Hepatocyte (in vitro differentiated cells): ENCODE measurements at places on chromosomes 3 and 15.

DNA sequence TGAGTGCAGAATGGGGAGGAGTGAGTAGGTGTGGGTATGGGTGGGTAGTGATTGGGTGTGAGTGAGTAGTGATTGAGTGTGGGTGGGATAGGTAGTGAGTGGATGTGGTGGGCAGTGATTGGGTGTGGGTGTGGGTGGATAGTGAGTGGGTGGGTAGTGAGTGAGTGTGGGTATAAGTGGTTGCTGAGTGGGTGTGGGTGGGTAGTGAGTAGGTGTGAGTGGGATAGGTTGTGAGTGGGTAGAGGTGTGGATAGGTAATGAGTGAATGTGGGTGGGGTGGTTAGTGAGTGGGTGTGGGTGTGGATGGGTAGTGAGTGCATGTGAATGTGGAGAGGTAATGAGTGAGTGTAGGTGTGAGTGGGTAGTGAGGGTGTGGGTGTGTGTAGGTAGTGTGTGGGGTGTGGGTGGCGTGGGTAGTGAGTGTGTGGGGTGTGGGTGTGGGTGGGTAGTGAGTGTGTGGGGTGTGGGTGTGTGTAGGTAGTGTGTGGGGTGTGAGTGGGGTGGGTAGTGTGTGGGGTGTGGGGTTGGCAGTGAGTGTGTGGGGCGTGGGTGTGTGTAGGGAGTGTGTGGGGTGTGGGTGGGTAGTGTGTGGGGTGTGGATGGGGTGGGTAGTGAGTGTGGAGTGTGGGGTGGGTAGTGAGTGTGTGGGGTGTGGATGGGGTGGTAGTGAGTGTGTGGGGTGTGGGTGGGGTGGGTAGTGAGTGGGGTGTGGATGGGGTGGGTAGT lies 5.3 kb downstream of the MINAR1 start:
- no peak for DNase-seq

DNA sequence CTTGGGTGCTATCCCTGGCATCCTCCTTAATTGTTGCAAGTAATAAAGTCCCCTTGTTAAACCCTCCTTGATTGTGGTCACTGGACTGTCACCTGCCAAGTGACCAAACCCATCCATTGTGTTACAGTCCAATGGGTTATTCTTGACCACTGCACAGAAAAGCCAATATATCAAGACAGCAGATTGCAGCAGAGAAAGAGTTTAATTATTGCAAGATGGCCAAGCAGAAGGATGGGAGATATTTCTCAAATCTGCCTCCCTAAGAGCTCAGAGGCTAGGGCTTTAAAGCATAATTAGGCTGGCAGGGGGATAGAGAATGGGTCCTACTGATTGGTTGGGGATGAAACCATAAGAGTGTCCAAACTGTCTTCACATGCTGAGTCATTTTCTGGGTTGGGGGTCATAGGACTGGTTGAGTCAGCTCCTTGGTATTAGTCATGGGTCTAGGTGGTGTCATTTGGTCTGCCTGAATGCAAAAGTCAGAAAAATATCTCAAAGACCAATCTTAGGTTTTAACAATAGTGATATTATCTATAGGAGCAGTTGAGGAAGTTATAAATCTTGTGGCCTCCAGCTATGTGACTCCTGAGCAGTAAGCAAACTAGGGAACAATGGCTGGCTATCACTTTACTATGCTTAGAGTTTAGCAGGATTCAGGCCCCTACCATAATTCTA lies 19.1 kb upstream of the XYLB start:
- DNase-seq = no peak

DNA sequence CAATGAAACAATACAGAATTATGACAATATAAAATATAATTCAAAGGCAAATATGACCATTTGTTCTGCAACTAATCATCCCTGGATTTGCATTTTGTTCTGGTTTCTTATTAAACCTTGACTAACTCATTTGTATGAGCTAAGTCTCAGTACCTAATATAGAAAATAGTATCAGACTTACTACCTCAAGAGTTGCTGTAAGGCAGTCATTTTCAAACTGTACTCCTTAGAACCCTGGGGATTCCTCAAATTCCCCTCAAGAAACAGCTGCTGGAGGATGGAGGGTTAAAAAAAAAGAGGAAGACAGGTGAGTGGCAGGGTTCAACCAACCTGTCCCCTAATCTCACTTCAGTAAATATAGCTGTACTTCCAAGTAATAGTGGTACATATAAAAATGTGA lies 11.1 kb downstream of the ZBTB11 start:
- no peak for DNase-seq

DNA sequence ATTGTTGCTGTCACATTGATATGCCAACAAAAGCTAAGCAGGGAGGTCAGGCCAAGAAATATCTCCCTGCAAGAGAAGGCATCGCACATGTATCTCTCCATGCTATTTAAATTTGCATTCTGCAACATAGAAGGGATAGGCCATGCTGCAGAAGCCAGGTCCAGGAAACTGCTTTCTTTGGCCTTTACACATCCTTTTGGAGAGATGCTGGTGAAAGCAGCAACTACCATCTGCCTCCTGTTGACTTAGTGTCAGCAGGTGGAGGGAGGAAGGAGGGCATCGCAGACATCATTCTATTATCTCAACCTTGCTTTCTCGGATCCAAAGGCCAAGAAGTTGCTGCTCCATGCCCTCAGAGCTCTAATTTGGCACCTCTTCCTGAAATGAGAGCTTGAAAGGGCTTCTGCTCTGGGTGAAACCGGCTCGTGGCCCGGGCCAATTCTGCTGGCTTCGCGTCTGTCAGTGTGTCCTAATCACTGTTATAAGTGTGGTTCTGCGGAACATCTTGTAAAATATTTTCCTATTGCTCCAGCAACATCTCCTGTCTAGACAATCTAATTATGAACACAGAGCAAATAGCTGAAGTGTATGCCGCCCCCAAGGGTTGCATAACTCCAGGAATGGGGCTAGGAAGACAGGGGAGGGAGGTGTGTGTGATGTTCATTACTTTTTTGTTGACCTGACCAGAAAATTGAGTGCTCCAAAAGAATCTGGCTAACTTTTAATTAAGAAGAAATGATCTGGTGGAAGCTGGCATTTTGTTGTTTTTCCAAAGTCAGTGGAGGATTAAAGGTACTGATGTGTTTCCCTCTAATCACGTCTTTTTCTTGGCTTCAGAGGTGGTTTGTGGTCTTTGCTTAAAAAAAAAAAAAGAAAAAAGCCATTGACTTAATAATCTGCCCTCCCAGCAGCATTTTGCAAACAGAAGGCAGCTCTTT lies 89.1 kb downstream of the TPRG1 start:
- DNase-seq = peak; percentile 7

DNA sequence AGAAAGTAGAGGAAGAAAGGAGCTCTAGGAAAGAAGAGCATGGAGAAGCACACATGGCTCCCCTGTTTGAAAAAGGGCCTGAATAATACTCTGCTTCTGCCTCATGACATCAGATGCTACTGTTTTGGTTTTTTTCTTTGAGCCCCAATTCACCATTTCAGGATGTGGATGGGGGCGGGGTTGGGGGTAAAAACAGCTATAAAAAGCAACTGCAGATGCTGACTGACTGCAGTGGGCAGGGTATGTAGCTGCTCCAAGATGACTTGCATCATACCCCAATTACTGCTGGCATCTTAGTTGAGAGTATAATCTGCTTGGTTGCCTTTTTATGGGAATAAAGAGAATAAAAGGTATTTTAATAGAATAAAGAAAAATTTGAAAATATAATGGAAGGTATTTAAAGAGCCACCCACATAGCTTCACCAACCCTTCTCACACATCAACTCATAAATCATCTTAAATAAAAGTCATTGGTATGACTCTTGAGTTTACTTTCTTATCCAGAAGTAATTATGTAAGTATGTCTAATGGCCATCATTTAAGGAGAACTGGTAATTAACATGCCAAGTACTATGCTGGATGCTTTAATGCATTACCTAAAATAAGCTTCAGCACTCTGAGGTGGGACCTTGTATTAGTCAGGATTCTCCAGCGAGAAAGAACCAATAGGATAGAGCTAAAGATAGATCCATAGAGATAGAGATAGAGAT lies 36.4 kb upstream of the TMEM45A start:
- DNase-seq = no peak

DNA sequence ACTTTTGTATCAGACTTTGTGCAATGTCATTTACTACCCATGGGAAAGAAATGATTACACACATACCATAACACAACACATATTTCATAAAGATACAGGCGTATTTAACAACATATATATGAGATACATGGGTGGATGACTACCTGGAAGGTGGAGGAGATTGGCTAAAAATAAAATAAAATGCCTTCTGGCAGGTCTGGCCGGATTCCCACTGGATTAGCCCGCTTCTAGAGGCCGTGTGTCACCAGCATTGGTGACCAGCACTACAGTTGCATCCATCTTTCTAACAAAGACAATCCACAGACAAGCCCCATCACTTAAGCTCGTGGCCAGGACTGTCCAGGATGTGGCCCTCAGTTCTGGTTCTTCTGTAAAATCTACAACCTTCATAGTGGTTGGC lies 21.0 kb upstream of the SEC22A start:
- no peak for DNase-seq

GRCh38 chr3:24494618-24495325 lies at the start of gene THRB:
Gene THRB (minus strand): TSS chr3:24494850.
- peak; percentile 83 for DNase-seq

DNA sequence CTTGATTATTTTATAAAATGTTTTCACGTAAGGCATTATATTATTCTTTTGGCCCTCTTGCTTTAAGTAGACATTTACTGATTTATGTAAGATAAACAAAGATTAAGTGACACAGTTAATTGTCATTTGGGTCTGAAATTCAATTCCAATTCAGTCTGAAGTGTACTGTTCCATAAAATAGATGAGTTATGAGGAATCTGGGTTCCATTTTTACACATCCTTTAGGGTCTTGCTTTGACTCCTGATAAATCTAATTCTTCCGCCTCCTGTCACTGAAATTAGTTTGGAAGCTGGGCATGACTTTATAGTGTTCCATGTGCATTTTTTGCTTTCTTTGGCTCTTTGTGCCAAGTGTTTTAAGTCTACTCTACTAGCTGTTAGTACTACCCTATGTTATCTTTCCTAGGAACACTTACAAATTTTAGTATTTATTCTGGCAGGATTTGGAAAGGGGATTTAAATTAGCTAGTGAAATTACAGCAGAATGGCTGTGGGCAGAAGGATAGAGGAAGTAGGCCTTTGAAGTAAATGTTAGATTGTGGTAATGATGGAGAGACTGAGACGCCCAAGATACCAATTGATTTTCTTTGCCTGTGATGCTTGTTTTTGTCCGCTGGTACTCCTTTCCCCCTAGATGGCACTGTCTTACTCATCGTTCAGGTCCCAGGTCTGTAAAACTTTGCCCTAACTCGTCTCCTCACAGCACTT lies 14.3 kb downstream of the ARL8B start:
- peak; percentile 15 for DNase-seq

DNA sequence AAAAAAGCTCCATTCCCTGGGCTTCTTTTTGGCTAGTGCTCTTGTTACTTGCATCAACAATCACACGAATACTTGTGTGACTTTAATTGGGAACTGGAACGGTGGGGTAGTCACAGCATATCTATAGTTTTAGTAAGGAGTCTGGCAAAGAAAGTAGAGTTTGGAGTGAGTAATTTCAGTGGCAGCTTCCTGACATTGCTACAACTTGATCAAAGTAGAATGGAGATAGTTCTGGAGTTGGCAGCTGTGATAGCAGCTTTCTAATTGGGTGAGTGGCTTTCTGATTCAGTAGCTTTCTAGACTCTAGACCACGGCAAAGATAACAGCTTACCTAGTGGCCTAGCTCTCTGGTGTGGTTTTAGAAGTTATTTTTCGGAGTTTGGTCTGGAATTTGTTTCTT lies 475.0 kb downstream of the TUSC7 start:
- no peak for DNase-seq

DNA sequence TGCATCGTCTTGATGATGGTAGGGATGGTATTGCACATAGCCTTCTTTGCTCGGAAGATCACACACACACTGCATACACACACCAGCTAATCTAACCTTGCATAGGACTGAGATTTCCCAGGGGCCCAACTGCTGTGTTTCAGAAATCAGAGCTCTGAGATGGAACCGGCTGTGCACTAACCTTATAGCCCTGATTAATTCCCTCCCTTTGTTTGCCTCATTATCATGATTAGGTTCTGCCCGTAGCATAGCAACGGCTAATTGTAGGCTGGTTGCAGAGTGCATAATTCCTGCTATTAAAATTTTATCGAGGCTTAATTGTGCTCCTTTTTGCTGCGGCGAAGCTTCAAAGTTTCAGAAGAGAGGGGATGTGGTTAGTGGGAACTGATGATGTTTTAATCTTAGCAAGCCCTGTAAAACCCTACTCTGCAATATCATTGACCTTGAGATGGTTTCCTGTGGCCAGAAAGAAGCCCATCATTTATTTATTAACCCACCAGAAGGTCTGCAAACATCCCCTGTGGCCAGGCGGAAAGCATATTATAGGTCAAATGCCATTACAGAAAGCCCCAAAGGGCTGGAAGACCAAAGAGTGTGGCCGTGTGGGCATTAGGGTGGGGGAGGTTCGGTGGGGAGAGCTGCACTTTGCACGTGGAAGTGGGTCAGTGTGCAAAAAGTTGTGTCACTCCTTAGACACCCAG lies 56.2 kb upstream of the GLCE start:
- DNase-seq = no peak

- no peak for DNase-seq
Observed at GRCh38 chr3:195757438-195757770, 36.6 kb downstream of the MUC20 start.

- DNase-seq = no peak
Observed at GRCh38 chr3:4672725-4673275, 179.7 kb downstream of the ITPR1 start.

- peak; percentile 49 for DNase-seq
Observed at GRCh38 chr15:92650256-92650655, 5.3 kb downstream of the FAM174B start.

GRCh38 chr15:64478863-64479262 lies 18.5 kb downstream of the ZNF609 start:
- no peak for DNase-seq

DNA sequence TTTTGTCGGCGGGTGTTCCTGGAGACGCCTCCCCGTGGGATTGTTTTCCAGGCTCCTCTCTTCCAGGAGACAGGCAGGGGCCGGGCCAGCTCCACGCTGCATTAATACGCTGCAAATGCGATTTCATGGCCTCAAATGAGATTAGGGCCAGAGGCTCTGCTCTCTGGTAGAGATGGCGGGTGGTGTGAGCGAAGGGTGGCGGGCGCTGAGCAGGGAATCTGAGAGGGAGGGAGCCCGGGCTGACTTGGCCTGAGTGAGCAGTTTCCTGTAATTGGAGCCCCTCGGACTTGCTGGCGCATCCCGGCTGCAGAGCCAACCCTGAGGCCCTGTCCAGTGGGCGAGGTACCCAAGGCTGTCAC lies 7.4 kb upstream of the CCDC33 start:
- peak; percentile 51 for DNase-seq

- no peak for DNase-seq
Observed at GRCh38 chr3:71825551-71826283, 40.8 kb upstream of the PROK2 start.

DNA sequence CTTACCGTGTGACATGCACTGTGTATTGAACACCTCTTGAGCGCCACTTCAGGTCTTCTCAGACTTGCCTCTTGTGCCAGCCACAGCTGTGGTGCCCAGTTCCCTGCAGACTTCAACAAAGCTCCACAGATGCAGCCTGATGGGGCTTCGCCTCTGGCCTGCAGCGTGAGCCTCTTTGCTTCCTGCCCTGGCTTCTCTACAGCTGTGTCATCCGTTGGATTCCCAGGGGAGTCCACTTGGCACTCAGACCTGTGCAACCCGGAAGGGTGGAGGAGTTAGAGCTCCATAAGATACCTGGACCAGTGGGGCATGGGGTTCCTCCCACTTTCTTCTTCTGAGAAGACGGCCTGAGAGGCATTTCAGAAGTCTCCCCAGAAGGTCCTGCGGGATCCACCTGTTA lies 57.7 kb upstream of the BNIP2 start:
- DNase-seq = no peak

GRCh38 chr15:60438646-60439045 lies 40.3 kb downstream of the ICE2 start:
- no peak for DNase-seq

GRCh38 chr3:157091083-157091833 lies 68.7 kb downstream of the CCNL1 start:
- no peak for DNase-seq
